ENCODE measurements at places on chromosomes 11 and 22.
A peak's percentile ranks its signal among the peaks of the same experiment; 100 is the strongest.

DNA sequence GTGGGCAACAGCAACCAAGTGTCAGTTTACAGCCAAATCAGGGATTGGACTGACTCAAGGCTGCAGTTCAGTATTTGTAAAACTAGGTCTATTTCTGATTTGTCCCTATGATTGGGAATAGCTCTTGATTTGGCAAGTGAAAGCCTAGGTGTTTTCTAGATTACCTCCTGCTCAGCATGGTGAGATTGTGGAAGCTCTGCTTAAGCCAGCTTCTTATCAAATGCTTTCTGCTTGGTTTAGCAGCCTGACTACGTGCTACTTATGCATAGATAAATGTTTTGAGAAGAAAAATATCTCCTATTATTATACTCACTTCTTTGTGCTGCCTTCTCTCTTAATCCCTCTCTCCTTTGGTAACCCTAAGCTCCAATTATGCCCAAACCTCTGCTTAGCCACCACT lies 86.3 kb upstream of the AMOTL1 start:
- ATAC-seq, result no peak

GRCh38 chr11:123419731-123420452 lies 10.2 kb upstream of the GRAMD1B start:
- ATAC-seq, result no peak

GRCh38 chr11:19673924-19674729 lies 38.5 kb upstream of the NAV2 start:
- no peak for ATAC-seq

DNA sequence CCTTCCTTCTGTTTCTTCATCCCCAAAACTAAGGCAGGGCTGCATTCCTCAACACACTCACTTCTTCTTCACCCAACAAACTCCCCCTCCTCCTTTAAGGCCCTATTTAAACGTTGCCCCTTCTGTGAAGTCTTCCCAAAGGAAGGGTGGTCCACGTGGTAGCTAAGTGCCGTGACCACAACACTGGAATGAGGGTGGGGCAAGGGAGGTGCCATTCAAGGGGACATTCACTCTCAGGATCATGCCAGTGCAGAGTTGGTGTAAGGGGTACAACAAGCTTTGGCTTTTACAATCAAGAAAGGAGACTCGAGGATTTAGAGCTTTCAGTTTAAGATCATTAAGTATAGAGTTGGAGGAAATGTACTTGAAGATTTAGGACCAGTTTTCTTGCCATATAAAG lies 8.0 kb upstream of the MS4A10 start:
- no peak for ATAC-seq

GRCh38 chr11:1829039-1829820 lies 5.6 kb upstream of the SYT8 start:
- ATAC-seq, result no peak

DNA sequence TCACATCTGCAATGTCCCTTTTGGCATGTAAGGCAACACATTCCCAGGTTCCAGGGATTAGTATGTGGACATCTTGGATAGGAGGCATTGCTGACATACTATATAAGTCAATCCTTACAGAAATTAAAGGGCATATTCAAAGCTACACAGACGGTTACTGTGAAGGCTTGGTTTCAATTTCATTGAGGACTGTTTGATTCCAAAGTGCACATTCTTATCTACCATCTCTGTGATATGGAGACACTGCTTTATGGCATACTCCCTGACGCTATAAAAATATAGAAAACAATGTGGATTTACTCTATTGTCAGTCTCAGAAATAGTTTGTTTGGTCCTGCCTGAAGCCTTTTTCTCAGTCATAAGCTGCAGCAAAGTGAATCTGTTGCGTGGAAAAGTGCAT lies 1486.7 kb downstream of the FAM181B start:
- ATAC-seq, result no peak

DNA sequence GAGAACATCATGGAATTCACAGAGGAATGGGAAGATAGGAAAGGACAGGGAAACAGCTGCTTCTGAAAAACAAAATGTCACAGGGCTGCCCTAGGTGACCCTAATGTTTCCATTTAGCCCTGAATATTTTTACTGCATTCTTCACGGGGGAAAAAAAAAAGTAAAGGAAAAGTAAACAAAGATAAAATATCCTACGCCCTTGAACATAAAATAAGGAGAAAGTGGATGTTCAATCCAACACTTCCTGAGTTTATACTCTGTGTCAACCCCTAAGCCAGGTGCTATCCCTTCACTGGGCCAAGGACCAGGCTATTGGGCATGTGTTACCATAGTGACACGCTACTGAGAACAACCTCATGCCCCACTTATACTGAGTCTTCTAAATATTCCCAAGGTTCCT lies 84.7 kb downstream of the FAM76B start:
- ATAC-seq, result no peak

DNA sequence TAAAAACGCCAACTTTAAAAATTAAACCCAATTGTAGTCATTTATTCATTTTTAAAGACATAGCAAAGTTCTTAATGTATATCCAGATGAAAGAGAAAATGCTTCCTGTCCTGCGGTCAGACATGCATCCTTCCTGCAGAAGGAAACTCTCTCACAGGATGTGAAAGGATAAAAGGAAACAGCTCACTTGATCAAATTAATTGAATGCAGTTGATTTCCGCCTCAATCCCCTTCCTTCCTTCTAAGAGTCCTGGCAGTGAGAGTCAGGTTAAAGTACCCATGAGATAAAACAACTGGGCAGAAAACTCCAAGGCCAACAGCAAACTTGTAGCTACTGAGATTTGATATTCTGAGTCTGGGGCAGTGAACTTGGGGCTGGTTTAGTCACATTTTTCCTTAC lies 38.5 kb downstream of the CWC15 start:
- ATAC-seq, result no peak

DNA sequence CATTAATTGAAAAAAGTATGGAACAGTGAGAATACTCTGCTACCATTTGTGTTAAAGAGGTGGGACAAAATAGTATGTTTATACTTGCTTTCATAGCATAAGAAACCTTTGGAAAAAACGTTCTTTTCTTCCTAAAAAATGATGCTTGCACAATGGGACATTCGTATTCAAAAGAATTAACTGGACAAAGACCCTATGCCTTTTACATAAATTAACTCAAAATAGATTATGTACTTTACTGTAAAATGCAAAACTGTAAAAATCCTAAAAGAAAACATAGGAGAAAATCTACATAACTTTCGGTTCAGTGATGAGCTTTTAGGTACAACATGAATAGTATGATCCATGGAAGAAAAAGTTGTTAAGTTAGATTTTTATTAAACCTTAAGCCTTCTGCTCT lies 166.2 kb downstream of the NELL1 start:
- ATAC-seq, result no peak

DNA sequence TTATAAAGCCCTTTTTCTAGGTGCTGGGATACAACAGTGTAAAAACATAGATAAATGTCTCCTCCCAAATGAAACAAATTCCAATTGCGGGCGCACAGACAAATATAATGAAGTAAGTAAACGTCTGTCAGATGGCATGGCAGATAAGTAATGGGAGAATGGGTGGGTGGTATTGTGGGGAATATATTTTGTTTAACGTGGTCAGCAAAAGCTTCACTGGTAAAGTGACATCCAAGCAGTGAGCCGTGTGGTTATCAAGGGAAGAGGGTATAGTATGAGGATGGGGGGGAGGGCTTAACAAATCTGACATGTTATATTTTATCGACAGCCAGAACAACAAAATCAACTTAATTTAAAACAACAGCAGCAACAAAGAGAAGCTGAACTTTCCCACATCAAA lies 1.2 kb downstream of the SVIP start:
- no peak for ATAC-seq

- ATAC-seq, result no peak
Measured at GRCh38 chr11:67119585-67120391, 725 bp downstream of the KDM2A start.

DNA sequence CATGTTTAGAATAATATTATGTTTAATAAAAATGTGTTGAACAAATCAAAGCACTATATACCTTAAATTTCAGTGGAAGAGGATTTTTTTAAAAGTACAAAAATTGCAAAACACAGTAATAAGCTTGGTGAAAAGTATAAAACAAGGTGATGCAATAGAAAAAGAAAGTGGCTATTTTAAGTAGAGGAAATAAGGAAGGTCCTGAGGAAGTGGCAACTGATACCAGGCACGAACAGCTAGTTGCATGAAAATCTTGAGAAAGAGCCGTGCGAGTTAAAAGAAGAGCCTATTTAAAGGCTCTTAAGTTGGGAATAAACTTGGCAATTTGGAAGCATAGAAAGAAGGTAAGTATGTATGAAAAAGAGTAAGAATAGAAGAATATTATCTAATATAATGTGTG lies 1679.3 kb downstream of the LRRC4C start:
- ATAC-seq, result no peak

GRCh38 chr11:129195682-129196081 lies 3.6 kb upstream of the ARHGAP32 start:
- ATAC-seq, result no peak

DNA sequence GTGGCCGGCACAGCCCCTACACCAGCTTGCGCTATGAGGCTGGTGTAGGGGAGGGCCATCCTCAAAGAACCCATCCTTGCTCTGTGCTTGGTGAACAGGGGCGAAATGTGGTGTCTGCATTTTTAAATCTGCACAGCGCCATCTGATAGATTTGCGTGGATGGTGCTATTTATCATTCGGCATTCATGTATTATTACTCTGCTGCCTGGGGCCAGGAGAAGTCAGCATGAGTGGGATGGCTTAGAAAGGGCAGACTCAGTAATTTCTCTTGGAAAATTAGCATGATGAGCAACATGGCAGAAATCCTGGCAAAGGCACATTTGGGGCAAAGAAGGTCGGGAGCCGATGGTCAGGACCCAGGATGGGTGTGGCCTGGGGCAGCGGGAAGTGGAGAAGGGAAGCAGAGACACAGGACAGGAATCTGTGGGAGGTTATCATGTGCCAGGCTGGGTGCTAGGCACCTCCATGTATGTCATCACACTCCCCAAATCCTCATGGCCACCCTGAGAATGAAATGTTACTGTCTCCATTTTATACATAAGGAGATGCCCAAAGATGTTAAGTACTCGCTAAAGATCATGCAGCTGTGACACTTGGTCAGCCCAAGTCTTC lies 149.0 kb downstream of the CEP164 start:
- ATAC-seq, result no peak

DNA sequence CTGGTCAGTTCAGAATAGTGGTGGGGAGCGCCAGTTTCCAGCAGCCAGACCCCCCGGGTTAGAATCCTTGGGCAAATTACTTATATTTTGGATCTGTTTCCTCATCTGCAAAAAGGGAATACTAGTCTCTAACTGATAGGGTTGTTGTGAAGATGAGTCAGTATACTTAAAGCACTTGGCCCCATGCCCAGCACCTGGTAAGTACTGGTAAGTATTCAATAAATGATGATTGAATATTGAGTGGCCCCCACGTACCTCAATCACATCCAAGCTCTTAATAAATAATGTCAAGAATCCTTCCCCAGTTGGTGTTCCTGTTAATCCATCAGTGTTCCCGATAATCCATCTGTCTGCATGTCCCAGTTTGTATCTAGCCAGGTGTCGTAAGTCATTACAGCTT lies 12.1 kb downstream of the ACP2 start:
- no peak for ATAC-seq

- no peak for ATAC-seq
Measured at GRCh38 chr11:111367411-111368284, 11.4 kb downstream of the POU2AF1 start.

- ATAC-seq, result peak; percentile 83
Measured at GRCh38 chr22:50250555-50251476, at the start of gene HDAC10. Gene HDAC10 (minus strand): TSS chr22:50251265. CDS start chr22:50251032, 233 bp downstream.

GRCh38 chr11:97336064-97336463 lies 946.3 kb downstream of the JRKL start:
- ATAC-seq, result no peak

- no peak for ATAC-seq
Measured at GRCh38 chr11:61302550-61302949, 7.4 kb upstream of the VWCE start.

- ATAC-seq, result no peak
Measured at GRCh38 chr22:50058061-50058905, at the start of gene TTLL8. Gene TTLL8 (minus strand): TSS chr22:50058298.

- ATAC-seq, result no peak
Measured at GRCh38 chr11:56089697-56090096, 3.4 kb upstream of the OR8I2 start.

DNA sequence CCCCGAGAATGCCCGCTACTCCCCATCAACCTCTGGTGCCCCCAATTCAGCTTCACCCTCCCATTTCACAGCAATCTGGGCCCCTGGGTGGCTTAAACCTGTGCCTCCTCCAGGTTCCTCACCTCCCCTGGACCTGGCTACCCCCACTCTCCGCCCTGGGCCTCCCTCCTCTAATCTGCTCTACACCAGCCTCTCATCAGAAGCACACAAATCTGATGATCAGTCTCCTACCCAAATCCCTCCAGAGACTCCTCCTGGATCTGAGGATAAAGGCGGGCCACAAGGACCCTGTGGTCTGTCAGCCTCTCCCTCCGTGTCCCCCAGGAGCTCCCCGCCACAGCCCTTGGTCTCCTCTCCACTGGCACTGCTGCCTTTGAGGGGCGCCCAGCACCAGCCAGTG lies 23.2 kb upstream of the IGLL1 start:
- ATAC-seq, result no peak

DNA sequence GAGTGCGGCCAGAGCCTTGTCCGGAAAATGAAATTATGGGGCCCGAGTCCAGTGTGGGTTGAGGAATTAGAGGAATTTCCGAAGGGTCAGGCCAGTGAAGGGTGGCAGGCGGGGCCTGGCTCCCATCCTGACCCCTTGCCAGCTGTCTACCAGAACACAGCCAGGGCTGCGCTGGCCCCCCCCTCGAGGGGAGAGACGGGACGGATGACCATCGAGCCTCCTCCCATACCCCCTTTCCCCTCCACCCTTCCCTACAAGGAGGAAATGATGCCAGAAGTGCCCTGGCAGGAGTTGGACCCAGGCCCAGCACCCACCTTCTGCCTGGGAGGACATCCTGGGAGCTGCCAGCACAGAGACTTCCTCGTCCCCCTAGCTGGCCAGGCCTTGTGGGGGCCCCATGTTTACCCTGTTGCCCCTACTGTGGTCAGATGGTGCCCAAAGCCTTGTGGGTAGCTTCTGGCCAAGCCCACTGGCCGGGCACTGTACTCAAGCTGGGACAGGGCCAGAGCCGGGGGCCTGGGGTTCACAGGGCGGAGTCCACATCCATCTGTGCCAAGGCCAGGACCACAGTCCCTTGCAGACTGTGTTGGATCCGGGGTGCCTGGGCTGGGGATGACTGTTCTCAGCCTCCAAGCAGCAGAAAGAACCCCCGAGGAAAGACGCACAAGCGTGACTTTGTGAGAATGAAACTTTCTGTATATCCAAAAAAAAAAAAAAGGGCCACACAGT lies 20.8 kb downstream of the ARVCF start:
- ATAC-seq, result no peak

- peak; percentile 46 for ATAC-seq
Measured at GRCh38 chr11:34208266-34209135, 103.1 kb downstream of the NAT10 start.

DNA sequence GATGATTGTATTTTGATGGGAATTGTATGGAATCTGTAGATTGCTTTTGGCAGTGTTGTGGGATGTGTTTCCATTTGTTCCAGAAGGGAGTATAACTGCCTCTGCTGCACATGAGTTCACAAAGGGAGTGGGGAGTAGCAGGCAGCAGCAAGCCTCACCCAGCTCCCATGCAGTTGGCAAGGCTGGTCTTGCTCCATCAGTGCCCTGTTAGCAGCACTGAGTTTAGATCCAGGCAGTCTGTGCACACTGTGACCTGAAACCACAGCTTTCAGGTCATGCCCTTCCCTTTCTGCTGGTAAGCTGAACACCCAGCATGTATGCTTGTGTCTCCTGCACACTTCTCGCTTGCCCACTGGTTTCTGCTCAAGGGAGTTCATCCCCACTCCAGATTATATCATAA lies 3.7 kb upstream of the NUCB2 start:
- ATAC-seq, result no peak

Measured in activated CD4-positive, CD25-positive, alpha-beta regulatory T cell treated with anti-CD3 and anti-CD28 coated beads, Interleukin-2, amount 50 U/mL, for 24 hours (primary cell).